ENCODE measurements at places on chromosomes 3 and 15. TPM values are rescaled to one million over a fixed set of nuclear protein-coding genes. Genes with fewer than 3 reads are reported as not detected.

- DNase-seq, result no peak
These were observed 75.6 kb downstream of the AQP9 start for GRCh38 chr15:58213587-58214338.

DNAH12 gene
- 0.21 TPM for total RNA-seq

- DNase-seq, result no peak
These were observed 16.4 kb downstream of the CLK3 start for GRCh38 chr15:74631935-74632560.

SPINK8 gene
- not detected for total RNA-seq

GRCh38 chr15:74573987-74574386 lies 33.0 kb downstream of the ARID3B start:
- no peak for DNase-seq

A4GNT gene
- not detected for total RNA-seq

Data from Panc1 (cell line).